ENCODE measurements at places on chromosomes 1 and 21.

DNA sequence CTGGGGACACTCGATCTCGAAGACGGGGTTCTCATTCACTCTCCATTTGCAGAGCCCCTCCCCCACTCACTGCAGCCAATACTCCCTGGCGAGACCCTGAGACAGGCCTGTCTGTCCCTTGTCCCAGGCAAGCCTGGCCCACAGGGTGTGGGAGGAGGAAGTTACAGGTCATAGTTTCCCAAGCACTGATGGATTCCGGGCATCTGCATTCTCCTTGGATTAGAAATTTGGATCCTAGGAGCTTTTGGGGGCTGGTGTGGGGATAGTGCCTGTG is 11.3 kb downstream of the WNT3A start:
- no peak for DNase-seq

DNA sequence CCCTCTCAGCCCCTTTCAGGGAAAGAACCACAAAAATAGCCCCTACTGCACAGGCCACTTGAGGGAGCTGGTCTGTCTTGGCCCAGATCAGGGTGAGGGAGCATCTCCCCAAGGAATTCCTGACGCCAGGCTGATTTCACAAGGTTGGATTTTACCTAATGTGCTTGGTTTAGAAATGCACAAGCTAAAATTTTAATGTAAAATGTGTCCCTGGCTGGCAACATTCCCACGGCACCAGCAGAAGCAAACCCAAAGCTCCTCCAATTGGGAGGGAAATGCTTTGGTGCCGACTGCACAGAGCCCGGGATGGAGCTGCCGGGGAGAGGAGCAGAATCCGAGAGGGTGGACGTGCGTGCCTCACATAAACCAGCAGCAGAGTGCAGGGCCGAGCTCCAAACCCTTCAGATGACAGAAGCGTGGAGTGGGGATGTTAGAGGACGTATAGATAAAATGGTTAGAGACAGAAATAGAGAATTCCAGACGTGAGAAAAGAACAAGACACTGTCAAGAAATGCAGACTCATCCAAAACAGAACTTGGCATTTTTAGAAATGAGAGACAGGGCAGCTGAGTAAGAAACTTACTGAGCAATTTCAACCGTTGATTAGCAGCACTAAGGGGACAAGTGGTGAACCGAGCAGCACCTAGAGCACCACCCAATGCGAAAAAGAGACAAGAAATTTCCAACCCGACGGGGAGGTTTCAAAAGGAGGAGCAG is 41.6 kb upstream of the TMEM52 start:
- no peak for DNase-seq

- no peak for DNase-seq
These were observed 153.9 kb upstream of the IRF2BP2 start for GRCh38 chr1:234763910-234764309.

DNA sequence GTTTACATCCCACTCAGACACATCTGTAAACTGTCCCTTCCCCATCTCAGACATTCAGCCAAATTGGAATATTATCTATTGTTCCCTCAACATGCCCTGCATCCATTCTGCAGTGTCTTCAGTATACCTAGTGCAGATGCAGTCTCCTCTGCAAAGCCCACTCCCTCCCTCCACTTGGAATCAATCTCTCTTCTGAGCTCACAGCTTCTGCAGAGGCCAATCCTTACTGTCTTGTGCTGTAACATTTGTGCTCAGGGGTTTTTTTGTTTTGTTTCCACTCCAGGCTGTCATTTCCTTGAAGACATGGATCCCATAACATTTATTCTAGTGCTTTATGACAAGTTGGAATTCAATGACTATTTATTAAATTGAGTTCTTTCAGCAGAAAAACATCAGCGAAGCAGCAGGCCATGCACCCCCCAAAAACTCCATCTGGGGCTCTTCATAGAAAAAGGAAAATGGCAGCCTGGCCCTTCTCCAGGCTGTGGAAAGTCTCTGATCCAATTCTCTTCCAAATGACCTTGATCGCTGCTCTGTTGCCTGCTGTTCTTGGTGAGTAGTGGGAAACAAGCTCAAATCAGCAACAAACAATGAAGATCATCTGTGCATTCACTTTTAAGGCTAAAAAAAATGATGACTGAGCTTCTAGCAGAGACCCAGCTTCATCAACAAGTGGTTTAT is 8.7 kb downstream of the C4BPA start:
- no peak for DNase-seq

- no peak for DNase-seq
These were observed 21.7 kb upstream of the IL12RB2 start for GRCh38 chr1:67285780-67286488.

- no peak for DNase-seq
These were observed 15.3 kb upstream of the SSX2IP start for GRCh38 chr1:84705513-84705912.

DNA sequence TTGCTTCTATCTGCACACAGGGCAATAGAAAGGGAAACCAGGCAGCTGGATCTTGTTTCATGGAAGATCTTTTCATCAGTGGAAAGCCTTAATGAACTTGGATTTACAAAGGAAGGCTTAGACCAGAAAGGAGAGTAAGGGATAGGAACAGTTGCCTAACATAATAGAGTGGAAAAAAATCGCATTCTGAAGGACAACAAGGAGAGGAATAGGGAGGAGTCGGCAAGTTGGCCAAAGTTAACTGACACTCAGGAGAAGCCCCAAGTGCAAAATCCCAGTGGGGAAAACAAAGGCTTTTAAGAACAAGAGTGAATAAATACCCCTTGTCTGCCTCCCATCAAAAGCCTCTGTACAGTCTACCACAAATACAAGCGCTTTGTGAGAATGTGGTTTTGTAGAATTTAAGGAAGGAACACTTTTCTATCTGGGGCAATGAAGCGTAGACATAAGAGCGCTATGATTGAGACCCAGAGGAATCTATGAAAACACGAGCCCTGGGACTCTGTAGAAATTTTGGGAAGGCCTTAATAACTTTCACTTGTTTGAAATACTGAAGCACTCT is 74.1 kb downstream of the ZNF648 start:
- no peak for DNase-seq

DNA sequence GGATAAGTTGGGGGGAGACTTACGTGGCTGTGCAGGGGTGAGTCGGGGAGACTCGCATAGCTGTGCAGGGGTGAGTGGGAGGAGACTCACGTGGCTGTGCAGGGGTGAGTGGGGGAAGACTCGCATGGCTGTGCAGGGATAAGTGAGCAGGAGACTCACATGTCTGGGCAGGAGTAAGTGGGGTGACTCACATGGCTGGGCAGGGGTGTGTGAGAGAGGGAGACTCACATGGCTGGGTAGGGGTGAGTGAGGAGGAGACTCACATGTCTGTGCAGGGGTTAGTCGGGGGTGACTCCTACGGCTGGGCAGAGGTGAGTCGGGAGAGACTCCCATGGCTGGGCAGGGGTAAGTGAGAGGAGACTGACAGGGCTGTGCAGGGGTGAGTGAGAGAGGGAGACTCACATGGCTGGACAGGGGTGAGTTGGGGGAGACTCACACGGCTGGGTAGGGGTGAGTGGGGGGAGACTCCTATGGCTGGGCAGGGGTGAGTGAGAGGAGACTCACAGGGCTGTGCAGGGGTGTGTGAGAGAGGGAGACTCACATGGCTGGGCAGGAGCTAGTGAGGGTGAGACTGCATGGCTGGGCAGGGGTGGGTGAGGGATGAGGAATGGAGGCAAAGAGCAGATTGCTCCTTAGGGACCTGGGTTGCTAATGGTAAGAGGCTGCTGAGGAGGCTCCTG is 56.0 kb upstream of the ABCG1 start:
- DNase-seq = no peak

DNA sequence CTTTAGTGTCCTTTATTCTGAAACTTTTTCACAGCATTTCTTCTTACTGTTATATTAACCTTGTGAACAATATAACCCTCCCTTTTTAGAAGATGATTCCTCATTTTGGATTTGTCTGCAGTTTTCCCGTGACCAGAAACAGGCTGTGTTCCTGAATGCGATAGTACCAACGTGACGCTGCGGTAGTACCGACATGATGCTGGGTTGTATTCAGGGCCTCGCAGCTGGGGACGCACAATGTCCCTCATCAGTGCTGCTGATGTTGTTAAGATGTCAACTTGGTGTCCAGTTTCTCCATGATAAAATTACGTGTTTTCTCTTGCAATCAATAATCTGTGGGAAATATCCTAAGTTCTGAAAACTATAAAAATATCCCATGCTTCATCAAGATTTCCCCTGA is 761.4 kb upstream of the TPTE start:
- DNase-seq = no peak

- DNase-seq = no peak
These were observed 92.2 kb upstream of the ZBTB40 start for GRCh38 chr1:22359427-22359826.

GRCh38 chr1:153614906-153615305 is 1.2 kb downstream of the S100A14 start:
- DNase-seq = no peak

DNA sequence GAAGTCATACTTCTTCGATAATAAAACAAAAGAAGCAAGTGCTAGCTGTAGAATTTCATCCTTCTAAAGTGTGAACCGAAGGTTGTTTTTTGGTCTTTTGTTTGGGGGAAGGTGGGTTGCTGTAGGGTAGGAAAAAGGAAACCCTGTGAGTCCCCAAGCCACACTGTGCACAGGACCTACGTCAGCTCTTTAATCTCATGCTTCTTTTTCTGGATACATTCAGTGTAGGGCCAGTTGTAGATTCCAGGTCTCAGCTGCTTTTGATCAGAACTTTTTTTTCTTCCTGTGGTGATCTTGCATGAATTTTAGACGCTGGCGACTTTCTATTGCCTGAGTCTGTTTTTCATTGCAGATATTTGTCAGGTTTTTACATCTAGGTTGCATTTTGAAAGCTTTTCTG is 40.2 kb downstream of the BCL9 start:
- DNase-seq = no peak

GRCh38 chr1:110591956-110592355 is 14.2 kb downstream of the KCNA2 start:
- no peak for DNase-seq

DNA sequence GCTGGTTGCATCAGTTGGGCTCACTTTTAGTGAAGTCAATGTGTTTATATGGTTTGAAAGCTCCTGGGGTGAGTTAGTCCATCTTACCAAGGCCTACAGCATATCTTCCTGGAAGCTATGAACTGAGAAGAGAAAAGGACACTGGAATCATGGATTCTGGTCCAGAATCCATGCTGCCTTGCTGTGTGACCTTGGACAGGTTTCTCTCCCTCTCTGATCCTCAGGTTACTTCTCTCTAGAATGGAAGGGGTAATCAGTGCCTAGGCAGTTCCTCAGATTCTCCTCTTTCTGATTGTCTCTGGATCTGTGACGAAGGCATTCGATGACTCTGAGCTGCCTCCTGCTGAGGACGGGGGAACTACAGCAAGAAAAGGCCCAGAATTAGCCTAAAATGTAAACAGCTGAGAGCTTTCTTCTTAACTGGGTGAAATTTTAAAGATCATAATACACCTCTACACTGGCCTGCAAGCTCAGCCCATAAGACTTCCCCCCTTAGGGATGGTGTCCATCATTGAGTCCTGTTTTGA is 425.0 kb upstream of the VAMP3 start:
- DNase-seq = no peak

- DNase-seq = no peak
These were observed 66.9 kb downstream of the GNG12 start for GRCh38 chr1:67766141-67766978.

- no peak for DNase-seq
These were observed 842 bp downstream of the ATXN7L2 start for GRCh38 chr1:109484519-109484975.

- DNase-seq = no peak
These were observed 242.5 kb upstream of the VAMP3 start for GRCh38 chr1:7528386-7529198.

GRCh38 chr1:163174524-163175437 is 27.9 kb downstream of the RGS5 start:
- peak; percentile 9 for DNase-seq

DNA sequence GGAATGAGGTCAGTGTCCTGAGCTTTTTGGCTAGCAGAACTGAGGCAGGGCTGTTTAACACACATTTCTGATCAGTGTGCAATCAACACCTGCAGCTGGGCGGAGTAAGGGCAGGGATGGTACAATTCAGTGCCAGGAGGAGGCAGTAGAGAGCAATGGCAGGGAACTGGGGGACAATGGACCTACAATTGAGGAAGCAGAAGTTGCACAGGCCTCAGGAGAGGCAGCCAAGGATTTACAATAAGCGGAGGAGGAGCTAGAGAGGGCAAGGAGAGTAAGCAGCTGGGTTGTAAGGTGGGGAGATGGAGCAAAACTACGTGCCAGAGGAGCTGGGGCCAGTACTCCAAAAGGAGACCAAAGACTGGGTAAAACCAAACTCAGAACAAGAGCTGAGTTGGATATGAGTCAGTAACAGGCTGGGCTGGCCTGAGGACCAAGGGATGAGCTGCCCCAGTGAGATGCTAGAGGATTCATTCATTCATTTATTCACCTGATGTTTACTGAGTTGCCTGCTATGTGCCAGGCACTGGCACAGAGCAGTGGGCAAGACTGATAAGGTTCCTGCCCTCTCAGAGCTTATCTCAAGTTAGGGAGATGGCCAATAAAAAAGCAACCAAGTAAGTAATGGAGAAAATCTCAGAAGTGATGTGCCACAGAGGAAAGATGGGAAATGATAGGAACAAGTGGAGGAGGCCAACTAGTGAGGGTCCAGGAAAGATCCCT is 10.4 kb upstream of the GALE start:
- no peak for DNase-seq

DNA sequence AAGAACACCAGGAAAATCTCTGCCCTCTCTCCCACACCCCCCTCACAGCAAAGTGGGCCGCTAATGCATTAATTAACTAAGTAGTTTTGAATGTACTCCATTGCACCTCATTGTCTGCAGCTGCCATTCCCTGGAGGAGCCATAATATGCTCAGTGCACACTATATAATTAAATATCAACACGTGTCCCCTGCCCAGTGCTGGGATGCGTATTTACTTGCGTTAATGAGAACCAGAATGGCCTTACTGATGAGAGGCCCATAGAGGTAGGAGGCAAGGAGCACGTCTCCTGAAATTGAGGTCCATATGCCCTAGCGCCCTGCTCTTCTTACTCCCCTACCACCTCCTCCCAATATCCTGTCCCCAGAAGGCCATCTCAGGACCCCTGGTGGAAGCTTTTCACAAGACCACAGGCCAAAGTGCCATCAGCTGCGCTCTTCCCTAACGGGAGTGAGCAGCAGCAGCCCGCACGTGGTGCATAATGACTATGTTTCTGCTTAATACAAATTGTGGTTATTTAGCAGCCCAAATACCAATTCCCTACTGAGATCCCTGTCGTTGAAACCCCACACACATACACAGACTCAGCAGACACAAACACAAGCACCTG is 76.8 kb downstream of the PLXNA2 start:
- no peak for DNase-seq

GRCh38 chr1:115725600-115725999 is 42.9 kb downstream of the CASQ2 start:
- no peak for DNase-seq
